Type B pancreatic cell (in vitro differentiated cells): ENCODE measurements at places on chromosomes 13 and 19. TPM values are rescaled to one million over a fixed set of nuclear protein-coding genes. Genes with fewer than 3 reads are reported as not detected.

DNA sequence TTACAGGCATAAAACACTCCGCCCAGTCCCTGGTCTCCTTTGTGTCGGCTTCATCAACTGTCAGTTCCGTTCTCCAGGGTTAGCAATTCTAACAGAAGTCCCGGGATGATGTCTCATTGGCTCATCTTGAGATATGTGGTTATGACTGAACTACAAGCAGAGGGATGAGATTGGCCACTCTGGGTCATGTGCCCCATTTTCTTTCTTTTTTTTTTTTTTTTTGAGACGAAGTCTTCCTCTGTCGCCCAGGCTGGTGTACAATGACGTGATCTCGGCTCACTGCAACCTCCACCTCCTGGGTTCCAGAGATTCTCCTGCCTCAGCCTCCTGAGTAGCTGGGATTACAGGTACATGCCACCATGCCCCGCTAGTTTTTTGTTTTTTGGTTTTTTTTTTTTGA, 95.4 kb upstream of the MRI1 start:
- DNase-seq: no peak

- DNase-seq: no peak
These were observed 267.3 kb downstream of the DLEU7 start for GRCh38 chr13:50576156-50576555.

DNA sequence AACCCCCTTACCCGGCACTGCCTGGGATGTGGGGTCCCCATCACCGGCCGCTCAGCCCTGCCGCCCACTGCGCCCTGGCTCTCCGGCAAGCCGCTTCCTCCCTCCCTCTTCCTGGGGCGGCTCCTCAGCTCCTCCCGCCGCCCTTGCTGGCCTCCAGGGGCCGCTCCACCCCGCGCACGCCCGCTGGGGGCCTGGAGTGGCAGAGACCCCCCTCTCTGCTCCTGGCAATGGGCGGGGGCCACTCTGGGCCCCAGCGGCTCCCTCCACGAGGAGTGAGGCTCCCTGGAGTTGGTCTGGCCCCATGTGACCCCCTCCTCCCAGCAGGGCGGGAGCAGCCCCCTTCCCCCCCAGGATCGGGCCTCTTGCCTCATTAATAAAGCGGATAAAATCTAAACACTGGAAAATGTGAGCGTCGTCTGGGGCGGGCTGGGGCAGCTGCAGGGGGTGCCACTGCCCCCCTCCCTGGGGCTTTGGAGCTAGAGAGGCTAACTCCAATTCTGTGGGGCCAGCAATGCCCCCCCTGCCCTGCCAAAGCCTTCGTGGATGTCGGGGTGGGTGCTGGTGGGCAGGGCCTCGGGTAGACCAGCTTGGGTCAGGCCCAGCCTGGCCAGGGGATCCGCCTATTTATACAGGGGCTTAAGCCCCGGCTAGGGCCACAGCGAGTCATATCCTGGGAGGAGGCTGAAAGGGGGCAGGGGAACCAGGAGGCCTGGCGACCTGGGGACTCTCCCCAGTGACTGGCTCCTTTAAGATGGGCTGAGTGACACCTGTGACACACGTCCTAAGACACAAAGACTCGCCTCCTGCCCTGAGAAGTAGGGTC, at the start of gene PTGER1:
Gene PTGER1 (minus strand): TSS at position 104 of the 823 bp plus-strand sequence. CDS start 1,034 bp downstream, outside the sequence.
- no peak for DNase-seq

Gene DKKL1
- total RNA-seq: 0.90 and 9.4 TPM in 2 replicates

Gene TEX26
- not detected in 2 replicates for total RNA-seq
